ENCODE measurements at places on chromosomes 6 and 20.
A peak's percentile ranks its signal among the peaks of the same experiment; 100 is the strongest.

GRCh38 chr20:41277049-41277448 is 40.5 kb downstream of the ZHX3 start:
- no peak for DNase-seq

DNA sequence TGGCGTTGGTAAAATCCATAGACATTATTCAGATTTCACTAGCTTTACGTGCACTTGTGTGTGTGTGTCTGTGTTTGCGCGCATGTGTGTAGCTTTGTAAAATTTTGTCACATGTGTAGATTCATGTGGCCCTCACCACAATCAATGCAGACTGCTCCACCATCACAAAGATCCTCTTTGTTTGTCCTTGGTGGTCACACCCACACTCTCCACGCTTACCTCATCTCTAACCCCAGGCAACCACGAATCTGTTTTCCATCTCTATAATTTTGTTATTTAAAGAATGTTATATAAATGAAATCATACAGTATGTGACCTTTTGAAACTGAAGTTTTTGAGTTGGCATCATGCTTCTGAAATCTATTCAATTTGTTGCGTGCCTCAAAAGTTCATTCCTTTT is 58.5 kb downstream of the GRM1 start:
- no peak for DNase-seq

GRCh38 chr20:16423311-16424212 is 149.7 kb downstream of the KIF16B start:
- DNase-seq: no peak

GRCh38 chr6:56556751-56557540 is 85.7 kb downstream of the DST start:
- DNase-seq: no peak

- no peak for DNase-seq
Observed at GRCh38 chr6:104887350-104887749, 27.6 kb upstream of the HACE1 start.

DNA sequence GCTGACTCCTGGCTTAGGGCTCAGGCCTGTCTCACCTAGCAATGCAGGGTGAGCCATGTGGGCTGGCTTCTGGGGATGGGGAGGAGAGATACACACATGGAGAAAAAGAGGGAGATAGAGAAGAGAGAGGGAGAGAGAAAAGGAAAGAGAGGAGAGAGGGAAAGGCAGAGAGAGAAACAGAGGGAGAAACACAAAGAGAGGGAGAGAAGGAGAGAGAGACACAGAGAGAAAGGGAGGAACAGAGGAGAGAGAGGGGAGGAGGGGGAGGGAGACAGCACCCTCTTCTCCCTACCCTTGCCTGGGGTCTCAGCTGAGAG is 24.8 kb downstream of the NTSR1 start:
- DNase-seq: no peak

- DNase-seq: no peak
Observed at GRCh38 chr20:53332022-53332837, 261.4 kb downstream of the ZNF217 start.

DNA sequence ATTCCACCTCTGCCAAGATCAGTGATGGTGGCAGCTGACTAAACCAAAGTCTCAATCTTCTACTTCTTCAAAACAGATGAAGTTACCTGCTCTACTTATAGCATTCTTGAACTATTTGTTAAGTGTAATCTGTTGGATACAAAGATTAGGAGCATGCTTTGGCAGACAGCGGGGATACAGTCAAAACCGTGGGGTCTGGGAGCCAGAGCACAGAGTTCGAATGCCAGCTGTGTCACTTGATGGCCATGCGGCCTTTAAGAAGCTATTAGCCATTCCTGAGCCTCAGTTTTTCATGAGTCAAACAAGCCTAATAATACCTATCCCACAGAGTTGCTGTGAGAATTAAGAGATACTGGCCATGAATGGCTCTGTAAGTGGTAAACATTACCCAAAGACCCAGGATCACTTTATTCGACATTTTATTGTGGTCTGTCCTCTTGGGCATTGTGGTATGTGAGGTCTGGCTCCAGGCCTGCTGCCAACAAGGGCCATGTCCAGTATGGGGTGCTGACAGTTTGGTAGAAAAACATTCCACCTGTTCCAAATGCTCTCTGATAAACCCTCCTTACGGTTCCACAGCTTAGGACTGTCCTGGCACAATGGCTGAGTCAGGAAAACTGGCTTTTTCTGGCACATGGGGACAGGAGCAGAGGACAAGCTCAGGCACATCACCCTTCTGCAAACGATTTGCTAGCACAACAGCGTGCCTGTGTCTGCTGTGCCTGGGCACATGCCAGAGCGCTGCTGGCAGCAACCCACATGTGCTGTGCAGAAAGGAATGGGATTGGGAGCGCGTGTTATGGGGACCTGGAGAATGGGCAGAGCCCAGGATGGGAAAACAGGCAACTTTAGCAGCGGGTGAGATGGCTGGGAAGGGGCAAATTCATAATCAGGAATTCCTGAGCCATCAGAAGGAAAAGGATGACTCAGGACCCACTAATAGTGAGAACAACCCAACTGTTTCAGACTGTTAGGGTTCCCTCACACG is 15.7 kb upstream of the FAM83C start:
- no peak for DNase-seq

DNA sequence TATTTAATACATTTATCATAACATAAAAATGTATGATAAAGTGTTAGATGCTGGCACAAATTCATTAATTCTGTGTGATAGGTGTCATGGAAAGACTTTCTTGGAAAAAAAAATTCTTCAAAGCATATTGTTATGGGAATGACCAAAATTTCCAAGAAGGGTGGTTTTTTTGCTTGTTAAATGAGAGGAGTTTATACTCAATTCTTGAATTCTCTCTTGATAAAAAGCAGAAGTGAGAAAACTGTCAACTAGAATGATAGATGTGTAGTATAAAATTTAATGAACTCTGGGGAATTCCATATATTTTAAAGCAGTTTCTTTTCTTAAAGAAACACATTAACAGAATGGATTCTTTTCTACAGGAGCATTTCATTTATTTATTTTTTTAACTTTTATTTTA is 62.0 kb upstream of the SNAP91 start:
- no peak for DNase-seq

- no peak for DNase-seq
Observed at GRCh38 chr6:38262609-38263008, 377.1 kb downstream of the BTBD9 start.

GRCh38 chr6:7148100-7148822 is 40.5 kb downstream of the RREB1 start:
- no peak for DNase-seq

- DNase-seq: peak; percentile 47
Observed at GRCh38 chr6:144335311-144335861, 50.3 kb downstream of the UTRN start.

GRCh38 chr20:59987135-59987534 is 28.9 kb downstream of the CDH26 start:
- no peak for DNase-seq

DNA sequence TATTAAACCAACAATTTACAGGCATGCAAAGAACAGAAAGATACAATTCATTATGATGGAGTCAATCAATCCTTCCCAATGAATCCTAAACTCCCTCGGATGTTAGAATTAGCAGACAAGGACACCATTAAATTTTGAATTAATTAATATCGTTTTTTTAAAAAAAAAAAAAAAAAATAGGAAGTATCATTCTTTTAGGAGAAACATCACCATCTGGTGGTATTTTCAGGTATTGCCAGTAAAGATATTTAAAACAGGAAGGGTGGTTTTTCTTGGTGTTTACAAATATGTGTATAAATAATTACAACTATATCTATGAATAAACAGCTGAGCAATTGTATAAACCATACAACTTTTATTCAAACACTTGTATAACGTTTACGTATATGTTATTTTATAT is 564.4 kb downstream of the HAO1 start:
- no peak for DNase-seq

- peak; percentile 53 for DNase-seq
Observed at GRCh38 chr6:164108869-164109769, 694.6 kb downstream of the QKI start.

GRCh38 chr6:109008537-109009235 is 86.0 kb downstream of the SESN1 start:
- DNase-seq: peak; percentile 8

DNA sequence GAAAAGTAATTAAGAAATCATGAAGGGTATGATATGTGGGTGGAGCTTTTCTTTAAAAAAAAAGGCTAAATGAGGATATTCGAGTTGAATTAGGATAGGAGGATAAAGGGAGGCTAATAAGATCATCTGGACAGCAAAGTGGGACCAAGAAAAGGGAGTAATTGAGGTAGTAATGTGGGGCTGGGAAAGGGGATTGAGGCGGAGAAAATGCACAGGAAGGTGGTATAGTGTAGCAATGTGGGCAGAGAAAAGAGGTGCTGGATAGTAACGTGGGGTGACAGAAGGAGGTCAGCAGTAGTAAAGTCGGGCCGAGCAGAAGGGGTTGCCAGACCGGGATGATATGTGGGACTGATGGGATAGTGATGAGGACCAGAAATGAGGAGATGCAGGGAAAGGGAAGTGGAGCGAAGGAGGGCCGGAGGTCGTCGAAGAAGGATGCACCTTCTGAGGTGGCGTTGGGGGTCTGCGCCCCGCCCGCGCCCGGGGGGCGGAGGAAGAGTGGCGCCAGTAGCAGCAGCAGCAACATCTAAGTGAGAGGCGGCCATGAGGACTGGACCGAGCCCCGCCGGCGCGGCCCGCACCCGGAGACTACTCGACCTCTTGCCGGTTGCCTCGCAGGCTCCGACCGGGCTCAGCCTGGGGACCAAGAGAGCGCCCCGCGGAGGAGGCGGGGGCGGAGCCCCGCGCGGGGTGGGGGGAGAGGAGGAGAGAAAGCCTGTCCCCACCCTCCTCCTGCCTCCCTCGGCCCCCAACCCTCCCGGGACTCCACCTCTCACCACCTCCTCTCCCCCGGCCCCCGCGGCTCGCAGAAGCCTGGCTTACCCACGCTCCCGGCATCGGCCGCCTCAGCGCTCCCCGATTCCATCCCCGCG is 887 bp downstream of the GABBR1 start:
- peak; percentile 30 for DNase-seq

DNA sequence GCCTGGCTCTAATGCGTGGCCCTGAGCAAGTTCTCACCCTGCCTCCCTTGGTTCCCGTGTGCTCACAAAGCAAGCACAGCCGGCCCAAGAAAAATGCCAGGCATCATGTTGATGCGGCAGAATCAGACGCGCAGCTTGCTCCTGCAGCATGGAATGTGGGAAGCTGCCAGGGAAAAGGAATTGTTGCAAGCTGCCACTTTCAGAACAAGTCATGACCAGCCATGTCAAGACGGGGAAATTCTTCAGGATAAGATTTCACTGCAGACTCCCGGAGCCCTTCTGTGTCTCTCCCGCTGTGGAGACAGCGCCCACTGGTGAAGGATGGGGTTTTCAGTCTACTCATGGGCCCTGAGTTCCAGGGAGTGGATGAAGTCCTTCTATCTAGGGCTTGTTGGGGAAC is 4.6 kb downstream of the DACT2 start:
- no peak for DNase-seq

GRCh38 chr20:10209091-10209490 is 9.5 kb upstream of the SNAP25 start:
- DNase-seq: no peak

DNA sequence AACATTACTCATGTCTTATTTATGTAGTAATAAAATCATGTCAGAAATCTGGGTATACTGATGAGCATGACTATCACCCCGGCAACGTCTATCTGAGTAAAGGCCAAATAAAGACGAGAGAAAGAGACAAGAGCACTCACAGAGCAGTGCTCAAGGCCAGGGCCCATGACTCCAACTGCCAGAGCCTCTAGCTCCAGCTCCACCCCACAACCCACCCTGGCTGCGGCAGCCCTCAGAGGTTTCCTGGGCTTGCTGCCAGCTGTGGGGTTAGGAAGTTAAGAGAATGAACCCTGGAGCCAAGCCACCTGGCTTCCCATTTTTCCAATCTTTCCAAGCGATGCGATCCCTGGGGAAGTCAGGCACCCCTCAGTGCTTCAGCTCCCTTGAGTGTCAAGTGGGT is 92.0 kb upstream of the PAX1 start:
- DNase-seq: no peak

GRCh38 chr6:104539173-104539572 is 320.5 kb downstream of the HACE1 start:
- no peak for DNase-seq
